ENCODE measurements at places on chromosomes 16 and 17.

- no peak for DNase-seq
These were observed 18.2 kb downstream of the PGS1 start for GRCh38 chr17:78396441-78397337.

- DNase-seq = no peak
These were observed 1.3 kb upstream of the ACTG1 start for GRCh38 chr17:81513753-81514488.

GRCh38 chr17:67210915-67211314, 34.1 kb downstream of the HELZ start:
- DNase-seq = no peak

DNA sequence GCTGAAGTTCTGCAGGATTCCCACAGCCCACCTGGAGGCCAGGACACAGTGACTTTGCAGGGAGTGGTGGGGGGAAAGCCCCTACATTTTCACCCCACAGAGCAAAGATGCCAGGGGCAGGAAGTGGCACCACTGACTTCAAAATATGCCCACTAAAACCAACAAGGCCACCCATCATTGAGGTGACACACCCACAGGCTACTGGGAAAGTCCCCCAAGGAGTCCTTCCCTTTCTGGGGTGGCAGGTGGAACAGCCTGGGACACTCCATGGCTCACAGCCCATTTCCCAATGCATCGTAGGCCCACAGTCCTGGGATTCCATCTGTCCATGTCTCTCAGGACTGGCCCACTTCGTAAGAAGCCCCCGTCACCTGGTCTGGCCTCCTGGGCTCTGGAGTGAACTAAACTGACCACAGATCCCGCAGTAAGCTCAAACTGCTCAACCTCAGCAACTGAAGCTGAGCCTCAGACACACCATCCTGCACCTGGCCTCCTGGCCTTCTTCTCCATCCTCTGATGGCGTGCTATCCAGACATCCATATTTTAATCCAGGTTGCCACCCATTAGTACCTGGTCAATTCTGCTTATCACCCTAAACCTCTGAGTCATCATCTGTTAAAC, 7.5 kb upstream of the CCL1 start:
- DNase-seq = no peak

GRCh38 chr16:53757971-53758609, 54.1 kb downstream of the FTO start:
- DNase-seq = no peak

Data from GM10248 (cell line).